Brain pericyte (primary cell): ENCODE measurements at places on chromosomes 2 and 18.

DNA sequence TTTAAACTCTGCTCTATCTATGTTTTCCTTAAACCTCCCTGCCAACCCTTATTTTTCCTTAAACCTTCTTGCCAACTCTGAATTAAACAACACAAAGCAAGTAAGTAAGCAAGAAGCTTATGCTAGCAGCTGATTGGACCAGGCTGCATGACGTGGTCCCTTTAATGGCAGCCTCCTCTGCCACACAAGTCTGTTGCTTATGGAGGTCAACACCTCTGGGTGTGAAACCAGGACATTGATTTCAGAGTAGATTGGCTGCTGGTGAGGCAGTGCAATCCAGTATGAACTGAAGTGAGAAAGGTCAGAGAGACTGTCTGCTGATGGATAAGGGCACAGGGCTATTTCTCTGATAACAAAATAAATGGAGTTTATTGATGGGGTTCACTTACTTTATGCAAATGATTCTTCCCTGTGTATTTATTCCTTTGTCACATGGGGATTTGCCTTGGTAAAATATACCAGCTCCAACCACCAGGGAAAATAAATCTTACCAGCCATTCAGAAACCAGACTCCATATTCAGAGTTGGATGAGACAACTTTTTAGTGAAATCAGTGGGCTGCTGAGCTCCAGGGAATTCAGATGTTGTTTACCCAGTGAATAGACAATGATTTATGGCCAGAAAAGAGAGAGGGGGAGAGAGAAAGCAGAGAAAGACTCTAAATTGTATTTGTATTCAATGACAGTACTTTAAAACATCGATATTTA lies 112.2 kb upstream of the NCKAP5 start:
- DNase-seq = no peak

GRCh38 chr2:104859291-104859765 lies 5.4 kb downstream of the POU3F3 start:
- no peak for DNase-seq

DNA sequence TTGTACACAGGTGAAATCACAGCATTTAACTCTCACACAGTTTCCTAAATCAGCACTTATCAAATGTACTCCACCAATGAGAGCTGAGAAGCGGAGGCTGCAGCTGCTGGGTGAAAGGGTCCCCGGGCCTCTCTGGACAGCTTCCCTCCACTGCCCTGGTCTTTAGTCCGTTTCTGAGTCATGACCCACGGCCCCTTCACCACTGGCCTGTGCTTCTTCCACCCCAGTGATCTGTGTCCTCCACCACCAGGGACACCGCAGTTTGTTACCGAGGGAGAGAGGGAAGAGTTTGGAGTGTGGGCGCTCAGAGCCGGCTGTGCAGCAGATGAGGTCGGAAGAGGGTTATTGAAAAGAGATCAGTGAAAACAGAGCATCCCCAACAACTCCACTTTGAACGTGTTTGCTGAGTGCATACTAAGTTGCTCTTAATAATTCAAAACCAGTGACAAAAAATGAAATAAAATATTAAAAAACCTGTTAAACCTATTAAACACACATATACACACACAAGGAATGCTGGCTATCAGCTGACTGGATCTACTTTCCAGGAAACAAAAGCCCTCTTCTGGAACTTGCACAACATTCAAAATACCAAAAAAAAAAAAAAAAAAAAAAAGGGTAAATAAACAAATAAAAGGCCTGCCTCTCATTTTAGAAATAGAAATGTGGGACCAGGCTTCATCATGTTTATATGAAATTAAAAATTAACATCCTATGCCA lies 54.1 kb downstream of the PXDN start:
- DNase-seq = no peak

DNA sequence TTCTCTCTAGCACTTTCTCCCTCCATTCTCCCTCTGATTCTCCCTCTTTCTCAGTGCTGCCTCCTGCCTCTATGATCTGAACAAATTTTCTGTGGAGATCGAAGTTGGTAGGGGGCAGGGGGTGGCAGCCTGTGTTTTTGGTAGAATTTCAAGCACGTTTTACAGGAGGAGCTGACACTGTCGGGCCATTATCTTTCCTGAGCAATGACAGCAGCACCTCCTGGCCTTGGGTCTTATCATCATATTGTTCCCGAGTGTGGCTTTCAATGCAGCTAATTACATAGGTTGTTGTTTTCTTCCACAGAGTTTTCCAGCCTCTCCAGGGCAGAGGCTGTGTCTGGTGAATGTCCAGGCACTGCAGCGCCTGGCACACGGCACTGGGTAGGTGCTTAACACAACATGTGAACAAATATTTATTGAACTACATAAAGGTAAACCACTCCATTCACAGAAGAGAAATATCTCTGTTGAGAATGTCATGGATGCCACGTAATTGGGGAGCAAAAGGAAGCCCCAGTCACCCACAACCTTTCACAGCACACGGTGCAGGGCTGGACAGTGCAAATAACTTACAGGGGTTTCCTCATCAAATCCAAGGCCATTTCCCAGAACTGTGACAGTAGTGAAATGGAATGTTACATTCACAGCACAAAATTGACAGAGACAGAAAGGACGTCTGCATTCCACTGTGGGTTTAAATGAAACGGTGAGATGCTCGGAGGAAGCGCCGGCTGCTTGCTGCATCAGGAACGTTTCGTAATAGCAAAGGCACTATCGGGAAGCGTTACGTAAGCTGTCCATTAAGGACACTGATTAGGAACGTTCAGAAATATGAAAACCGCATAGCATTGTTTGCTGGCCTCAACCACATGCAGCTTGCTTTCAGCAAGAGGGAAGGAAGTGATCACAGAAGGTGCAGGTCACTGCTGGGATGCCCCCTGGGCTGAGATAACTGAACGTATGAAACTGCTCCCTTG lies 6.5 kb upstream of the KCNG2 start:
- DNase-seq = peak; percentile 13

DNA sequence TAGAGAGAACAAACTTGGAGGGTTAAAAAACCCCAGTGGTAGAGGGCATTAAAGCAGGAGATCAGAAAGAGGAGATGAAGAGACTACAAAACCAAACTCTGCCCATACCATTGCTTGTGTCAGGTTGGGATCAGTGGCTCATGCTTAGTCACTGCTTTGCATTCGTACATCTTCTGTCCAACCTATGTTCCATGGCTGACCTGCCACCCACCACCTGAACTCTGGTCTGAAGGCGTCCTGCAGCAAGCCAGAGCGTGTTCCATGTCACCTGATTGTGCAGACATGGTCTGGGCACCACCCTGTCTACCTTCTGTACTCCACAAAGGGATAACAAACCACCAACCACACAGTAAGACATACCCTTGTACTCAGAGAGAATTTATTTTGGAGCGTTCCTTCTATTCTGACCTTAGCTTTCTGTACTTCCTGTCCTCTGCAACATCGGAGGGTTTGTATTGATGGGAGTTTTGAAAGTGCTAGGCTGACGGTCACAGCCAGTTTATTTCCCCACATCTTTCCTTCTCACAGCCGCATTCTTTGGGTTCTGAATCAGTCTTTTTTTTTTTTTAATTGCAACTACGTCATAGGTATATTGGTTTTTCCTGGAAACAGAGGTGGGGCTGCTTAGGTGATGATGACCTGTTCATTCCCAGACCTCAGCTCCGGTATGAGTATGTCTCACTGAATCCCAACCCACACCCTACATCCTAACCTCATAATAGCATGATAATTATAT lies 88.3 kb downstream of the SOWAHC start:
- no peak for DNase-seq

DNA sequence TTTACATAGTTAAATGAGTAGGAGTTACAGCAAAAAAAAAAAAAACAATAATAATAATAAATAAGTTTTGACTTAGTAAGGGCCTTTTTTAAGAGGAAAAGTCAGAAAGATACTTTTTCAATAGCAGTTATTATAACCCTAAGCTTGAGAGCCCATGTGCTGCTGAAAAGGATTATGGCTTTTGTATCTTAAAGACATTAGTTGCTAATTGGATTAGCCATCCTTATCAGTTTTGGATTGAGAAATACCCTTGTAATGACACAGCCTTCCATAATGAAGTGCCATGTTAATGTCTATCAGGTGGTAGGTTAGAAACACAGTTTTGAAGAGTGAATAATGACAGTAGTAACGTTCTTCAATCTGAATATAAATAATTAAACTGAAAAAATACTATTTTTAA lies 554.0 kb downstream of the RIT2 start:
- no peak for DNase-seq
